Suppressor macrophage treated with lipopolysaccharide for 1 hour (primary cell): ENCODE measurements at places on chromosomes 6 and 20.

DNA sequence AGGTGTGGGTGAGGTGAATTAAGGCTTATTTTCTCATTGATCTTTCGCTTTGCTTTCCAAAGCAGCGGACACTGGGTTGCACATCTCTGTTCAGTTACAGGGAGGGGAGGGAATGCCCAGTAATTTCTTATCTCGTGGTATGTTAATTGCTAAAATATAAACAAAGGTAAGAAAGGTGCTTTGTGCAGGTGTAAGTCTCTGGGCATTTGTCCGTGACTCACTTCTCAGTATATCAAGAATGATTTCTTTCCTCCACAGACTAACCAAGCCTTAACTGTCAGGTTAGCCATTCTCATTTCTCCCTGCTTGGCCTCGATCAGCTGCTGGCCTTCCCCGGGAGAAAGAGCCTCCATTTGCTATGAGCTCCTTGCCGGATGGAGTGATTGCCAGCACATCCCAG lies 862.1 kb downstream of the KIF16B start:
- no peak for DNase-seq

- no peak for DNase-seq
Observed at GRCh38 chr6:10413850-10414738, 780 bp downstream of the TFAP2A start.

DNA sequence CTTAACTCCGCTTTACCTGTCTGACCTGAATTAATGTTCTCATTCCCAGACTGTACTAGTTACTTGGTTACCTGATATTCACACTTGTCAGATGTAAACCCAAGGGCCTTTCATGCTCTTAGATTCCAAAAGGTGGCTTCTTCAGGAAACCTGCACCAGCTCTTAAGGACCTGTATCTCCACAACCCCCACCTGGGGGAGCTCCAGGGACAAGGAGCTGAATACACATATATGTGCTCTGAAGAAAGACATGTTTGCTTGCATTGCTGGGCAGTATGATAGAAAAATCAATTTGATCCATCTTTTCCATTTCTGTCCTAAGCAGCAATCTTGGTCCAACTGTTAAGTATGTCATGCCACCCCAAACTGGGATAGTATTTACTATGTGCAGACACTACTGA lies 64.8 kb upstream of the POU3F2 start:
- DNase-seq, result peak; percentile 2

DNA sequence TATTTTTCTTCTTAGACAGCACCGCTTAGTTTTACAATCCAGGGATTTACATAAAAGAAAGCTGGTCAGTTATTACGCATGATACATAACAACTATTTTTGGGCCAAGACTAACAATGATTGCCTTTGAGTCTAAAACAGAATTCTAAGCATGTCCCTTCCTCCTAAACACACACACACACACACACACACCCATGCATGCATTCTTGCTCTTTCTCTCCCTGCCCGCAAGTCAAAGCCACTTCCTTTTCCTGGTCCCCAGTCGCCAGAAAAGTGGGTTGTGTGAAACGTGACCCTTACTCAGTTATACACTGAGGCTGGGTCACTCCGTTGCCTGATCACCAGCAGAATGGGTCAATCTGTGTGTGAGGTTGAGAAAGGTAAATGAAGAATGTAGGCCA lies 31.4 kb downstream of the FYN start:
- DNase-seq, result peak; percentile 69

GRCh38 chr6:111803804-111804203 lies 69.4 kb downstream of the FYN start:
- no peak for DNase-seq

DNA sequence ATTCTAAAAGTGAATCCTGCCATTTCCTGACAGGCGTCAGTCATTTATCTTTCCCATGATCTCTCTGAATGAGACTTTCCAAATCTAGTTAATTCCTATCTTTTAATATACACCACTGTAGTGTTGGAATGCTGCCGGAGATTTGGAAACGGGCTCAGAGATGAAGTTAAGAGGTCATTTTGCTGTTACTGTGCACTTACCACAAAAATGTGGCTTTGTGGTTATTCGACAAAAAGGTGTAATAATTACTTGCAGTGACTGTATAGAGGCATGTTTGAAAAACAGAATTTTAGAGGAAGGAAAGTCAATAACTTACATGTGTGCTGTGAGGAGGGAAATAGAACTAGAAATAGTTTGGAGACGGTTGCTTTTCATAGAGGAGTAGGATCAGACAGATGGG lies 460.2 kb upstream of the BTBD3 start:
- no peak for DNase-seq

GRCh38 chr20:37396416-37397075 lies 50.6 kb downstream of the SRC start:
- DNase-seq, result no peak

DNA sequence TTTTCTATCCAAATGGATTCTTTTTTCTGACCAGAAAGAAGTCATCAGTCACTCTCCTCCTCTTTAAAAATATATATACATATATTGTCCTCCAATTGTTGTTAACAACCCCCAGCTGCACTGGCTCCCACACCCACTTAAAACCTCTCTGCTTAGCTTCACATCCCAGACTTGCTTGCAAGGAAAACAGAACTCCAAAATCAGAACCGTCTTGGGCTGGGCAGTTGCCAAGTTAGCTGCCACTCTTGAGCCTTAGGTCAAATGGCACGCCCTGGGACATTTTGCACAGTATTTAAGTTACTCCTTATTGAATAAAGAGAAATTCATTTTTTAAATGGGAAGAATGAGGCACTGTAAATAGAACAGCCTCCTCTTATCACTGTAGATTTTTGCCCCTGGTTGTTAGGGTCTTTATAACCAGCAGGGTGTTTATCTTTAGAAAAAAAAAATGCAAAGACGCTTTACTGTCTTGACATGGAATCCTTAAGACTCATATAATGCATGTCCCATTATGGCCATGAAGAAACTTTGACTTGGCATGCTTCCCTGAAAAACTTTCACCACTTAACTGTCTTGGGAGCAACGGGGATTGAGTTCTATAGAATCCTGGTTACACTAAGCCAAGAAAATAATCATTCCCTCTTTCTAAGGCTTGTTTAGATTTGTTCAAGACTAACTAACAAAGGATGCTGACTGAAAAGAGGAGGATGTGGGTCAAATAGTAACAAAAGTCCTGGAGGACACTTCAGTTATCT lies 204.5 kb downstream of the ISM1 start:
- DNase-seq, result no peak

DNA sequence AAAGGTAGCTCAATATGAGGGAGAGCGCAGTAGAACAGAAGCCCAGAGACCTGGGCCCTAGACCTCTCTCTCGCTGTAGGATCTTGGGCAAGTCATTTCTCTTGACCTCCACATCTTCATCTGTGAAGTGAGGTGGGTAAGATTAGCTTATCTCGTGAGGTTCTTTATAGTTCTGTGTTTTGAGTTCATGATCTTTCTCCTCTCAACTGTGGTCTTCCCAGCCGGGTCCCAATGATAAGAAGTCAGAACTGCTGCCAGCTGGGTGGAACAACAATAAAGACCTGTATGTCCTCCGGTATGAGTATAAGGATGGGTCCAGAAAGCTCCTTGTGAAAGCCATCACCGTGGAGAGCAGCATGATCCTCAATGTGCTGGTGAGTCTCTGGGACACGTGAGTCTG lies 6.9 kb downstream of the PSMF1 start:
- DNase-seq, result no peak

- no peak for DNase-seq
Observed at GRCh38 chr6:94071835-94072234, 652.5 kb upstream of the EPHA7 start.

- no peak for DNase-seq
Observed at GRCh38 chr6:156735751-156736150, 41.4 kb upstream of the ARID1B start.

DNA sequence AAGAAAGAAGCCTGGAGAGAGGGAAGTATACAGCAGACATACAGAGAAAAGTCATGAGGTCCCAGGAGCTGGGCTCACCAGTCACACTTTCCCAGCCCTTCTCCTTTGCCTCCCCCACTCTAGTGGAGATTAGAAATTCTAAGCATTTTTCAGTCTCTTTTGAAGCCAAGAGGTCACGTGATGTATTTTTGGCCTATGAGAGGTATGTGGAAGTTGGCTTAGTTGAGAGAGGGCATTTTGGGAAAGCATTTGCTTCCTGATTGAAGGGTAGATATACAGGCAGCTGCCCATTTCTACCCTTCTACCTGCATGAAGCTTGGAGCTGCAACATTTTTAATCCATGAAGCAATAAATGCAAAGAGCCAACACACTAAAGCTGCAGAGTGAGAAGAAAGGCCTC lies 106.0 kb upstream of the TNFAIP3 start:
- no peak for DNase-seq
